ENCODE measurements at places on chromosomes 4 and X. TPM values are rescaled to one million over a fixed set of nuclear protein-coding genes. Genes with fewer than 3 reads are reported as not detected.

The SULT1E1 gene
- not detected for total RNA-seq

The CENPI gene
- 3.4 TPM for total RNA-seq

The PRKG2 gene
- total RNA-seq: 0.82 TPM

The MAP7D3 gene
- total RNA-seq: 29.6 TPM

The POLA1 gene
- 9.6 TPM for total RNA-seq

The S100G gene
- not detected for total RNA-seq

The ADGRG2 gene
- total RNA-seq: not detected

The IL2 gene
- total RNA-seq: not detected

The PNMA6F gene
- total RNA-seq: not detected

The DRD5 gene
- not detected for total RNA-seq

The GAGE12F gene
- total RNA-seq: not detected

The CCDC149 gene
- 7.7 TPM for total RNA-seq

Data from glomerular endothelial cell (primary cell).